Ovary (tissue), 10 donors: ENCODE measurements at places on chromosomes 12 and 14. TPM values are rescaled to one million over a fixed set of nuclear protein-coding genes. Genes with fewer than 3 reads are reported as not detected.
A peak's percentile ranks its signal among the peaks of the same experiment; 100 is the strongest.

Gene ASIC1
- 3.6 TPM for total RNA-seq

Gene TAS2R7
- not detected for total RNA-seq

Gene SLC39A2
- not detected for total RNA-seq

Gene LGMN
- 27.3 TPM for total RNA-seq

Gene RBP5
- total RNA-seq = 1.2 TPM

Gene KLRC1
- total RNA-seq = 0.71 TPM

- no peaks in the 10 kb centered on the region for H3K4me1 ChIP-seq
- H3K36me3 ChIP-seq = no peaks in the 10 kb centered on the region
- H3K27ac ChIP-seq = no peak overlapping the region
- no peak overlapping the region for H3K4me3 ChIP-seq
- no peaks in the 10 kb centered on the region for H3K27me3 ChIP-seq
Measured at GRCh38 chr12:74988156-74988555, 221.5 kb downstream of the KCNC2 start.

DNA sequence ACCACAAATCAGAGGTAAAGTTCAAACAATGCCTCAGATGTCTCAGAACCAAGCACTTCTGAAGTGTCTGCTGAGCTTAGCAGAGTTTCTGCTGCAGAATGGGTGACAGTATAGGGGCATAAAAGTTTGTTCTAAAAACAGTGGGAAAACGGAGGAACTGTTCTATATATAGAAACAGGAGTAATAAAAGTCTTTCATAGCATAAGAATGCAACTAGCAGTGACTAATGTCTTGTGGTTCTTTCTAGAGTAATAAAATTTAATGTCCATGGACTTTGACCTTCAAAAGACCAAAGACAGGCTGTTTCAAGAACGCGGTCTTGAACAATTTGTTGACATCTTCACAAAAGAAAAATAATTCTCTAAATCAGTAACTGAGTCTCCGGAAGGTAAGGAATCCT lies 107.5 kb upstream of the FAR2 start:
- H3K27me3 ChIP-seq = no peaks in the 10 kb centered on the region
- H3K36me3 ChIP-seq = no peaks in the 10 kb centered on the region
- DNase-seq = no peak

- no peaks in the 10 kb centered on the region for H3K36me3 ChIP-seq
- H3K27me3 ChIP-seq = no peaks in the 10 kb centered on the region
- DNase-seq = no peak
- H3K4me1 ChIP-seq = no peaks in the 10 kb centered on the region
- H3K4me3 ChIP-seq = no peak overlapping the region
- no peak overlapping the region for H3K27ac ChIP-seq
Measured at GRCh38 chr12:109588461-109589239, 15.1 kb downstream of the MVK start.

DNA sequence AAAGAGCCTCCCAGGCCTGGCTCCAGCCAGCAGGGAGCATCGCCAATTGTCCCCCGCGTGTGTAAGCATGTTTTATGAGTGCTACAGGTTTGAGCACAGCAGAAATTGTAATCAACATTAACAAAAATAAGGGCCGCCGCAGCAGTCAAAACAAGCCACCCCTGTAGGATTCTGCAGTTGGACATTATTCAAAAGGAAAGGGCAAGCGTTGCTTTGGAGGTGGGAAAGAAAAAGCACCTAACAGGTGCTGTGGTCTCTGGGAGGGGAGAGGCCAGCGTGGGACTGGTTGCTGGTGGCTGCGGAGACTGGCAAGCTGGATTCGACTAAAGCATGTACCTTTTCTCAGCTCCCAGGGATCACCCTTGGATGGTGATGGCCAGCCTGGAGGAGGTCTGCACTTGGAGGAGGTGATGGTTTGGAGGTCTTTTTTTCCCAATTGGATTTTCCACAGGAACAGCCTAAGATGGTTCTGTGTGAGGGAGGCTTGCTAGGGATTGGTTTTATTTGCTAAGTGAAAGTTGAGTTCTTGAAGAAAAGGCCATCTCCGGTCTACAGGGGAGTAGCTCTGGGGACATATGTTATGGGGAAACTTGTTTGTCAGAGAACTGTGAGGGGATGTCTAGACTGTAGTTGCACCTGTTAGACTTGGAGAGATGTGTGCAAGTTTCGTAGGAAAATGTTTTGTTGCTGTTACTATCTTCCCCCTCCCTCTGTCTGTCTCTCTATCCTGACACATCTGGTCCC lies 2.0 kb downstream of the DYRK2 start:
- no peak for DNase-seq
- H3K4me3 ChIP-seq = peak overlapping the region; percentile 84
- H3K36me3 ChIP-seq = no peaks in the 10 kb centered on the region
- H3K27ac ChIP-seq = no peak overlapping the region
- peaks cover 16% of the 10 kb centered on the region for H3K4me1 ChIP-seq

DNA sequence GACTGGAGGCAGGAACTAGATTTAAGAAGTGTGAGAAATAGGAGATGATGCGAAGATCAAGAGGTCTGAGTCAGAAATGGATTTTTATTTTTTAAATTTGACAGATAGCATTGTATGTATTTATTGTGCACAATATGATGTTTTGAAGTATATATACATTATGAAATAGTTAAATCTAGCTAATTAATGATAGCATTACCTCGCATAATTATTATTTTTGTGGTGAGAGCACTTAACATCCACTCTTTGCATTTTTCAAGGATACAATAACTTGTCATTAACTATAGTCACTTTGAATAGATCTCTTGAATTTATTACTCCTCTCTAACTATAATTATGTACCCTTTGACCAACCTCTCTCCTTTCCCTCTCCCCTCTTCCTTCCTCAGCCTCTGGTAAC lies 3.7 kb downstream of the SMOC1 start:
- H3K4me3 ChIP-seq = no peak overlapping the region
- no peaks in the 10 kb centered on the region for H3K4me1 ChIP-seq
- H3K27ac ChIP-seq = no peak overlapping the region
- H3K36me3 ChIP-seq = no peaks in the 10 kb centered on the region
- DNase-seq = no peak
- no peaks in the 10 kb centered on the region for H3K27me3 ChIP-seq

DNA sequence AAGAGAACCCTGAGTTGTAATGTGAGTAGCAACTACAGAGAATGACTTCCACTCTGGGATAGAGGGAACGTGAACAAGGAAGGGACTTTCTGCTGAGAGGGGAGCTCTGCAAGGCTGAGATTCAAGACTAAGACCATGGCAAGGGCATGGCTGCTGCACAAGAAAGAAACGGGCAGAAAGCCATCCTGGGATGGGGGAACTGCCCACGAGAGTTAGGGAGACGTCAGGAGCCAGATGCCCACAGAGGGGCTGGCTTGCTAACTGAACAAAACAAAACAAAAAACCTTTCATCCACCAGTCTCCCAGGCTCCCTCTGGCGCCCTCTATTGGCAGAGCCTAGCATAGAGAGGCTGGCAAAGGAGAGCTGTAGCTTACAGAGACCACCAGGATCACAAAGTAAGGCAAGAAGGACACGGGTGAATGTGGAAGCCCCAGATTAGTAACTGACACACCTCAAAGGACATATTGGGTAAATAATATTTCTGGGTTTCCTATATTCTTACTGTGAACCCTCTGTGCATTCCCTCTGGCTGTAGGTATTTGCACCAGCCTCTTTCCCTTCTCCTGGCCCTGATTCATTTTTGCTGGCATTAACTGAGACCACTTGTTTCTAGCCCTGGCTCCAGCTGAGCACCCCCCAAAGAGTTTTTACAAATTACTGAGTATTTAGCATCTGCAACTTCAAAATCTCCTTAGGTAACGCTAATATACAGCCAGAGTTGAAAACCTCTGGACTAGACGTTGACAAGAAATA lies 338.3 kb downstream of the EMP1 start:
- no peaks in the 10 kb centered on the region for H3K27me3 ChIP-seq
- H3K27ac ChIP-seq = no peak overlapping the region
- no peak for DNase-seq
- no peaks in the 10 kb centered on the region for H3K36me3 ChIP-seq

DNA sequence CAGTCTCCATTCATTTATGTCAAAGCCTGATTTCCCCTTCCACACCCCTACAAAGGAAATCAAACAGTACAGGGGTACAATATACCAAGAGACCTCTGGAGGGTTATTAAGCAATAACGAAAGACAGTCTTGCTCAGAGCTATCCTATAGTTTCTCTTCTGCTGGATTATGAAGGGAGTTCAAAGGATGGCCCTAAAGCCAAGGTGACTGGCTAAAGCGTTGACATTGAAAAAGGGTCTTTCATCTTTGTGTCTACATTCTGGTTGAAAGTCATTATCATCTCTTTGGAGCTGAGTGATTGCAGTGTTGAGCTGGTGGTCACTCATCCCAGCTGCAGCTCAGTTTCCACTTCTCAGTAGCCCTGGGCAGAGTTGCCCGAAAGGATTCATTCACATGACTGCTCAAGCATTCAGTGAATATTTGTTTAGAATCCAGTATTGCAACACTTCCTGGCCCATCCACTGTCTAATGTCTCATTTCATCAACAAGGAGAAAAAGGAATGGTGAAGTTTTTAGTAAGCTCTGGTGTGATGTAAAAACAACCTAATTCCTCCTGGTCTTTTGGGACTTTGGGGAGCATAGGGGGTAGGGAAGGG lies 19.2 kb upstream of the TBX5 start:
- H3K4me1 ChIP-seq = no peaks in the 10 kb centered on the region
- H3K27ac ChIP-seq = no peak overlapping the region
- no peaks in the 10 kb centered on the region for H3K36me3 ChIP-seq
- no peaks in the 10 kb centered on the region for H3K27me3 ChIP-seq
- H3K4me3 ChIP-seq = no peak overlapping the region

DNA sequence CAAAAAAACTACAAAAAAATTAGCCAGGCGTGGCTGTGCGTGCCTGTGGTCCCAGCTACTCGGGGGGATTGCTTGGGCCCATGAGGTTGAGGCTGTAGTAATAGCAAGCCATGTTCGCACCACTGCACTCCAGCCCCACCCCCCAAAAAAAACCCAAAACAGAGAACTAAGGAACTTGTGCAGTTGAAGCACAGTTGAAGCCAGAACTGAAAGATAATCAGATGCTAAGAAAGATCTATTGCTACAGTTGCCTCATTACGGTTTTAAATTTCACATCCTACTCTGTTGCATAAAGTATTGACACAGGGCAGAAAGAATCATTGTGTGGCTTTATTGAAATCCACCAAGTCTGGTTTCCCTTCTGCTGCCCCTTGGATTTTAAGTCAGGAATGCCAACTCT lies 3.8 kb downstream of the CS start:
- no peak overlapping the region for H3K27ac ChIP-seq
- no peaks in the 10 kb centered on the region for H3K27me3 ChIP-seq
- no peaks in the 10 kb centered on the region for H3K36me3 ChIP-seq
- H3K4me3 ChIP-seq = no peak overlapping the region
- no peak for DNase-seq

GRCh38 chr12:101238306-101238705 lies 28.3 kb upstream of the SLC5A8 start:
- no peaks in the 10 kb centered on the region for H3K4me1 ChIP-seq
- no peaks in the 10 kb centered on the region for H3K27me3 ChIP-seq
- H3K27ac ChIP-seq = no peak overlapping the region
- H3K4me3 ChIP-seq = no peak overlapping the region
- no peak for DNase-seq

GRCh38 chr14:54291491-54292191 lies 105.2 kb upstream of the CDKN3 start:
- no peak overlapping the region for H3K27ac ChIP-seq
- no peak overlapping the region for H3K4me3 ChIP-seq
- H3K27me3 ChIP-seq = no peaks in the 10 kb centered on the region
- no peaks in the 10 kb centered on the region for H3K4me1 ChIP-seq
- DNase-seq = no peak

- no peaks in the 10 kb centered on the region for H3K27me3 ChIP-seq
- H3K4me3 ChIP-seq = no peak overlapping the region
- no peak for DNase-seq
- no peak overlapping the region for H3K27ac ChIP-seq
- H3K36me3 ChIP-seq = no peaks in the 10 kb centered on the region
- H3K4me1 ChIP-seq = no peaks in the 10 kb centered on the region
Measured at GRCh38 chr12:28032811-28033537, 60.4 kb upstream of the PTHLH start.

DNA sequence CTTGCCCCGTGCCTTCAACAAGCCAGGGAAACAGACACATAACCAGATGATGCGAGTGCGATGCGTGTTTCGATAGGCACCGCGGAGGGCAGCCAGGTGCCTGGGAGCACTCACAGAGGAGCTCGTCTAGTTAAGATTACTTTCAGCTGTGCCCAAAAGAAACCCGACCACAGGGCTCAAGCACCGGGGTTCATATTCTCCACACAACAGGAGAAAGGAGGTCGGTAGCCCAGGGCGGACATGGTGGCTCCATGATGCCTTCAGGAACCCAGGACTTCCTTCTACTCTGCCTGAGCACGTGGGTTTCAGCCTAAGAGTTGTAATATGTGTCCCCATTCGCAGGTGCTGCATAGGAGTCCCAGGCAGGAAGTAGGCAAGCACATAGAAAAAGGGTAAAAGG lies 53.7 kb upstream of the DDX11 start:
- no peaks in the 10 kb centered on the region for H3K27me3 ChIP-seq
- no peaks in the 10 kb centered on the region for H3K4me1 ChIP-seq
- H3K36me3 ChIP-seq = no peaks in the 10 kb centered on the region
- H3K4me3 ChIP-seq = no peak overlapping the region
- no peak overlapping the region for H3K27ac ChIP-seq
- no peak for DNase-seq

- no peaks in the 10 kb centered on the region for H3K4me1 ChIP-seq
- DNase-seq = no peak
- H3K27me3 ChIP-seq = no peaks in the 10 kb centered on the region
- H3K4me3 ChIP-seq = no peak overlapping the region
Measured at GRCh38 chr12:12519354-12519998, 43.2 kb downstream of the DUSP16 start.

DNA sequence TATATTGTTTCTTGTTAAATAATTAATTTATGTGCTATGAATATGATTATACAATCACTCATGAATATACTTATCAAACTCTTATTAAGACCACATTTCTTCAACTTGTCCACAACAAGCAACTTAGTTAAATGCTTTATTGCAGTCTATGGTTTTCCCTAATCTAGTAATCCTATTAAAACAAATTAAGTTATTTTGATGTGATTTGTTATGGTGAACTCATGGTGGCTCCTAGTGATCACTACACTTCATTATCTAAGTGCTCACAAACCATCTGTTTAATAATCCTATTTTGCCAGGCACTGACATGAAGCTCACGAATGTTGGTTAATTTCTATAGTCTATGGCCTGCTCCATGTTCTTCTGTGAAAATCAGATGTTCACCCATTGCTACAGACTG lies 42.9 kb downstream of the INSM2 start:
- no peak overlapping the region for H3K4me3 ChIP-seq
- H3K4me1 ChIP-seq = no peaks in the 10 kb centered on the region
- H3K27me3 ChIP-seq = no peaks in the 10 kb centered on the region
- no peak for DNase-seq
- H3K36me3 ChIP-seq = no peaks in the 10 kb centered on the region
